ENCODE measurements at places on chromosomes 13 and 19.

DNA sequence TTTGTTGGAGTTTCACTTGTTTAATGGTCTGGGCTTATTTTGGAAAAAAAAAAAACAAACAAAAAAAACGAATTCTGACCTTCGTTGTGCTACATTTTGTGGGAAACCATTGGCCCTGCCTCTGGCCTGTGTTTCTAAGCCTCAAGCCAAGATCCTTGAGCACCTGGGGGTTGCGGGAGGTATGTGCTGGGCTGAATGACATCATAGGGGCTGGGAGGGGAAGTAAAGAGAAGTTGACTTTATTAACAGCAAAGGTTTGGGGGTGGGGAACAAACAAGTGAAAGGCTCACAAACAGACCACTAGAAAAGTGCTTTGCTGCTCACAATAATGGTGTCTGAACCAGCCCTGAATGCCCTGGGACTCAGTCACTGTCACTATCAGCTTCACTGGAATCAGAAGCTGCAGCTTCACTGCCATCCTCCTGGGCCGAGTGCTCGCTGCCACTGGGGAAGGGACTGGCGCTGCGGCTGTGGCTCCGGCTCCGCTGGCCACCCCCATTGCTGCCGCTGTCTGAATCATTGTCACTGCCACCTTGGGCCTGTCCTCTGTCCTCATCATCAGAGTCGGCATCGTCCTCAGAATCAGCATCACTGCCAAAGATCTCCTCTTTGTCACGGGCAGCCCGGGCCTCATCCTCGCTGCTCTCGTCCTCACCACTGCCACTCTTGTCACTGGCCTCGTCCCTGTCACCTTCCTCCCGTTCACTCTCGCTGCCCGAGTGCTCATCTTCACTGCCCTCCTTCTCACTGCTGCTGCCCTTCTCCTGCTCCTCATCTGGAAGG lies 5.1 kb downstream of the PAF1 start:
- no peaks in the 10 kb centered on the region for H3K27me3 ChIP-seq
- peaks cover 9% of the 10 kb centered on the region for H3K4me1 ChIP-seq
- no peak overlapping the region for H3K4me3 ChIP-seq
- H3K27ac ChIP-seq, result no peak overlapping the region
- H3K36me3 ChIP-seq, result peaks cover 82% of the 10 kb centered on the region

DNA sequence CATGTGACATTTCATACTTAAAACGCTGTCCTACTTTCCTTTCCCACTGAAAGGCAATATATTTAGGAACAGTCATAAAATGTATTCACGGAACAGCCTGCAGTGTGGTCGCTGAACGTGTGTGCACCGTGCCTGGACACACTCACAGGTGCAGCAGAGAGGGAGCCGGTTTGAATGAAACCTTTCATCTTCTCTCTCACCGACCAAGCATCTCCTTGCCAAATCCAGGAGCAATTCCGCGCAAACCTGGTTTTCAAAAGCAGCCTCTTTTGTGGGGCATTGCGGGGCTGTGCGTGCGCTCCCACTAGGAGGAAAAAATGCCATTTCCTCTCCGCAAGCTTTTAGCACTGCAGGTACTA lies 1.0 kb downstream of the DCLK1 start:
- H3K27ac ChIP-seq, result no peak overlapping the region

DNA sequence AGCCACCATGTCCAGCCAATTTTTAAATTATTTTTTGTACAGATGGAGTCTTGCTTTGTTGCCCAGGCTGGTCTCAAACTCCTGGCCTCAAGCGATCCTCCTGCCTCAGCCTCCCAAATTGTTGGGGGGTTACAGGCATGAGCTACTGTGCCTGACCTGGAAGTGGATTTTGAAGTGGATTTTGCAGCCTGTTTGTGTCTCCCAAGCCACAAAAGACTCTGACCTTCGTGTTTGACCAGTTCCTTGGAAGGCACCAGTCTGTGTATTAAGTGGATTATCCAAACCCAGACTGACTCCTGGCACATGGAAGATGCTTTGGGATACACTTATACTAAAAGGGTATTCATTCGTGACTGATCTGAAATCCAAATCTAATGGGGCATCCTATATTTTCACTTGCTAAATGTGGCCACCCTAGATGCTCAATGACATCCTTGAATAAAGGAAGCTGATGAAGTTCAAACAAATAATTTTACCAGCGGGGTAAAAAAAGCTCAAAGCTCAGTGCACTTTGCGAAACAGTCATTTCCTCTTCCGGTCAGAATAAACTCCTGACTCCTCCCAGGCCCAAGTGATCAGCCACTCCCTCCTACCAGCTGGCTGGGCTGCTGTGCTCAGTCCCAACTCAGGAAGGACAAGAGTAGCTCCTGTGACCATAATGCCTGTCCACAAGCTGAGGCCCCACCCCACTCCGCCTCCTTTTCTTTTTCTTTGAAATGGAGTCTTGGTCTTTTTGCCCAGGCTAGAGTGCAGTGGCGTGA lies 32.6 kb upstream of the GATAD2A start:
- H3K4me3 ChIP-seq, result peak overlapping the region; percentile 5
- peaks cover 6% of the 10 kb centered on the region for H3K4me1 ChIP-seq
- DNase-seq, result peak; percentile 85
- H3K36me3 ChIP-seq, result no peaks in the 10 kb centered on the region
- H3K27me3 ChIP-seq, result no peaks in the 10 kb centered on the region

- no peak overlapping the region for H3K27ac ChIP-seq
- H3K4me1 ChIP-seq, result no peaks in the 10 kb centered on the region
- DNase-seq, result no peak
Measured at GRCh38 chr13:107373551-107373950, 805.6 kb upstream of the ARGLU1 start.

DNA sequence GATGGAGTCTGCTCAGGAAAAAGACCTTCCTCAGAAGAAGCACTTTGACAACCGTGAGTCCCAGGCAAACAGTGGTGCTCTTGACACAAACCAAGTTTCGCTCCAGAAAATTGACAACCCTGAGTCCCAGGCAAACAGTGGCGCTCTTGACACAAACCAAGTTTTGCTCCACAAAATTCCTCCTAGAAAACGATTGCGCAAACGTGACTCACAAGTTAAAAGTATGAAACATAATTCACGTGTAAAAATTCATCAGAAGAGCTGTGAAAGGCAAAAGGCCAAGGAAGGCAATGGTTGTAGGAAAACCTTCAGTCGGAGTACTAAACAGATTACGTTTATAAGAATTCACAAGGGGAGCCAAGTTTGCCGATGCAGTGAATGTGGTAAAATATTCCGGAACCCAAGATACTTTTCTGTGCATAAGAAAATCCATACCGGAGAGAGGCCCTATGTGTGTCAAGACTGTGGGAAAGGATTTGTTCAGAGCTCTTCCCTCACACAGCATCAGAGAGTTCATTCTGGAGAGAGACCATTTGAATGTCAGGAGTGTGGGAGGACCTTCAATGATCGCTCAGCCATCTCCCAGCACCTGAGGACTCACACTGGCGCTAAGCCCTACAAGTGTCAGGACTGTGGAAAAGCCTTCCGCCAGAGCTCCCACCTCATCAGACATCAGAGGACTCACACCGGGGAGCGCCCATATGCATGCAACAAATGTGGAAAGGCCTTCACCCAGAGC lies 16.2 kb upstream of the ZNF544 start:
- H3K4me3 ChIP-seq, result no peak overlapping the region
- H3K36me3 ChIP-seq, result peaks cover 60% of the 10 kb centered on the region
- no peak overlapping the region for H3K27ac ChIP-seq
- DNase-seq, result no peak

GRCh38 chr13:51742031-51742430 lies 61.9 kb downstream of the DHRS12 start:
- H3K36me3 ChIP-seq, result no peaks in the 10 kb centered on the region
- no peak for DNase-seq
- no peak overlapping the region for H3K4me3 ChIP-seq
- no peaks in the 10 kb centered on the region for H3K27me3 ChIP-seq

DNA sequence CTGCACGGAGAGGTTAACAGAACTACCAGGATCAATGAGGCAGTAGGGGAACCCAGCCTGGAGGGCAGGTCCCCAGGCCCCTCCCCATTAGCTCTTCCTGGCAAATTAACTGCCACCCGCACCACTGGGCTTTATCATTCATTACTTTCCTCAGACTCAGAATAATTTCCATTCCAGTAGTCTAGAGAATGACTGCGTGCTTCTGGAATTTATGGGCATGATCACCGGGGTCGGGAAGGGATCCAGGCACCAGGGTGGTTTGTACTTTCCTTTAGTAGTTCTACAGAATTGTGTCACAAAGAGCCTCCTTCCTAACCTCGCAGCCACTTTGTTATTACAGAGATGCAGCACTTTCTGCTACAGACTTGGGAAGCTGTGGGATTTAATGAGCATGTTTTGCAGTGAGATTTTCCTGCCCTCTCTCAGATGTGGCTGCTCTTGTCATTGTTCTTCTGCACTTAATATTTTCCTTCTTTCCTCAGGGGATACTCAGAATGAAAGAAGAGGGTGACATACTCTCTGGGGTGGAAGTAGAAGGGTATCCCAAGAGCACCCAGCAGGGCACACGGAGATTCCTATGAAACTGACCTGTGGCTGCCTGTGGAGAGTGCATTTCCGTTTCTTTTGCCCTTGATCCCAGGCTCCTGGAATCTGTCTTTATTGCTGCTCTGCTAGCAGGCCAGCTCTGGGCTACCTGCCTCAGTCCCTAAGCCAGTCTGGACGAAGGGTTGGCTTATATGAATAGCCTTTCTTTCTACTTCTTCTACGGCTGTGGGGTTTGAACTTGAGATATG lies 285.0 kb upstream of the SLC10A2 start:
- peak; percentile 41 for DNase-seq
- H3K27me3 ChIP-seq, result no peaks in the 10 kb centered on the region
- peaks cover 21% of the 10 kb centered on the region for H3K4me1 ChIP-seq
- H3K27ac ChIP-seq, result peak overlapping the region; percentile 11
- H3K36me3 ChIP-seq, result no peaks in the 10 kb centered on the region
- no peak overlapping the region for H3K4me3 ChIP-seq

- no peak overlapping the region for H3K4me3 ChIP-seq
- no peaks in the 10 kb centered on the region for H3K4me1 ChIP-seq
- H3K36me3 ChIP-seq, result no peaks in the 10 kb centered on the region
- no peak overlapping the region for H3K27ac ChIP-seq
- no peak for DNase-seq
- no peaks in the 10 kb centered on the region for H3K27me3 ChIP-seq
Measured at GRCh38 chr13:47004027-47004426, 107.2 kb upstream of the HTR2A start.

DNA sequence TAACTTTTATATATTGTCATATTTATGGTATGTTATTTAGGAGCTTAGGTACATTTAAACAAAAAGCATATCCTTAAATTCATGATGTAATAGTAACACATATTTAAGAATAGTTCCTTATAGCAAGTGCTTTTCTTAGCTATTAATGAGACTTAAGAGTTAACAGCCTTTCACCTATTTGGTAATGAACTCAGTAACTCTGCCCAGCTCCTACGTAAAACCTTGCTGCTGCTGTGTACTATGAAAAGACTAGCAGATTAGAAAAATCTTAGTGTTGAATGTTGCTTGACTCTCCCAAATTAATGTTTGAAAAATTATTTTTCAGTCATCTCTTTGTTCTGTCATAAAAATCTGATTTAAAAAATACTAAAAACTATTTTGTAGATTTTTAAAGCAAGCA lies 6.9 kb downstream of the GPR180 start:
- H3K27me3 ChIP-seq, result no peaks in the 10 kb centered on the region
- DNase-seq, result no peak
- H3K4me3 ChIP-seq, result no peak overlapping the region
- H3K27ac ChIP-seq, result no peak overlapping the region
- peaks cover 12% of the 10 kb centered on the region for H3K36me3 ChIP-seq

DNA sequence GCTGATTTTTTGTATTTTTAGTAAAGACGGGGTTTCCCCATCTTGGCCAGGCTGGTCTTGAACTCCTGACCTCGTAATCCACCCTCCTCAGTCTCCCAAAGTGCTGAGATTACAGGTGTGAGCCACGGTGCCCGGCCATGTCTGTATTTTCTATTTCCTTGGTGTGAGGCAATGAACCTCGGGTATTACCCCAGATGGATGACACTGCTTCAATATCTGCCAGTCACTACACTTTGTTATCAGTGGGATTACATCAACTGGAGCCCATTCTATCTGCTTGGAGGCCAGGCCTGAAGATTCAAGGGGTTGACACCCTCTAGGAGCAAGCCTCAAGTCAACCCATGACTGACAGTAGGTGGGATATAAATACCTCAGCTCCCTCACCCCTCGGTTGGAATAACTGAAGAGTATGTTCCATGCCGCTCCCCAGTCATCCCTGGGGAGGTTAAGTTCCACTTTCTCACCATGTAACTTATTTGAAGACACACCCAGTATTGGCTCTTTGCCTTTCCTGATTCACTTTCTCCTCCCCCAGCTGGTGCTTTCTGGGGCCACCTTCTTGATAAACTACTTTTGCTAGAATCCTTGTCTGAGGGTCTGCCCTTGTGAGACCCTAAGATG lies 992 bp upstream of the ADGRE1 start:
- H3K36me3 ChIP-seq, result no peaks in the 10 kb centered on the region
- H3K4me1 ChIP-seq, result no peaks in the 10 kb centered on the region
- no peaks in the 10 kb centered on the region for H3K27me3 ChIP-seq
- H3K4me3 ChIP-seq, result no peak overlapping the region

DNA sequence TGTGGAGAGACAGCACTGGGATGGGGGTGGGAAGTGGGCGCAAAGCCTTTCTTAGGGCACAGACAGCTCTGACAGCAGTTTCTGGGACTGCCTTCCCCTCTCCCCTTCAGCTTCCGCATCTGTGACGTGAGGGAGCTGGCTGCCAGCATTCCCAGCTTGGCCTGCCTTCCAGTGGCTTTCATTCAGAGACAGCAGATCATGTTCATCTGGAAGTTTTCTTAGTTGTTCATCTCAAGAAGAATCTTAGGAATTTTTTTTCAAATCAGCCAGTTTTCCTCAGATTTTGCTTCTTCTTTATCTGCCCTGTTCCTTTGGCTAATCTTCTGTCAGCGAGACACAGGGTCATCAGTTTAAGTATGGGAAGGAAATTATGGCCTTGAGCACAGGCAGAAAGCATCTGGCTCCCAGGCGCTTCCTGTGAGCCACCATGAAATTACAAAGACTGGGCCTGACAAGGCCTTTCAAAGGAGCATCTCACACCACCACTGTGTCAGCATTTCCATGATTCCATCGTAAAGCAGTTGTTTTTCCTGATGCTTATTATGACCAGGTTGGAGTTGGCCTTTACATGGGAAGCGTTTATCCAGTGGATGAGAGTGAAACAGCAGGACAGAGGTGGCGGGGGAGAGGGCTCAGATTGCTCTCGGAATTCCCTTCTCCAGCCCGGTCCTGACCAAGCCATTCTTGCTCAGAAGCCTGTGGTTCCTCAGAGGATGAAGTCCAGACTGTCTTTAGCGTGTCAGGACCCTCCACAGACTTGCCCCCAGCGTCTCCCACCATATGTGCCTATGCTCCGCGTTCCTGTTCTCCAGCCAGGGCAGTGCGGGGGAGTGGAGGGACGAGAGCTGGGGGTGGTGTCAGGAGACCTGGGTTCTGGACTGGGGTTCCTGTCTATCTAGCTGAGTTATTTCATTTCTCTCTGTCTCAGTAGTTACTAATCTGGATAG lies 43.6 kb downstream of the ARHGAP35 start:
- no peaks in the 10 kb centered on the region for H3K27me3 ChIP-seq
- H3K27ac ChIP-seq, result peak overlapping the region; percentile 31
- peaks cover 9% of the 10 kb centered on the region for H3K4me1 ChIP-seq
- peak; percentile 75 for DNase-seq
- H3K36me3 ChIP-seq, result no peaks in the 10 kb centered on the region

GRCh38 chr19:29515706-29516357 lies 10.0 kb upstream of the VSTM2B start:
- H3K4me1 ChIP-seq, result no peaks in the 10 kb centered on the region
- no peak overlapping the region for H3K27ac ChIP-seq
- DNase-seq, result peak; percentile 2
- peaks cover 36% of the 10 kb centered on the region for H3K27me3 ChIP-seq
- no peak overlapping the region for H3K4me3 ChIP-seq

All from heart left ventricle (tissue), 16 donors.